ENCODE measurements at places on chromosomes 16 and 17.

GRCh38 chr17:30209930-30210329 lies 25.6 kb downstream of the SLC6A4 start:
- no peak for DNase-seq

- no peak for DNase-seq
Observed at GRCh38 chr16:53309457-53309856, 124.8 kb upstream of the RBL2 start.

DNA sequence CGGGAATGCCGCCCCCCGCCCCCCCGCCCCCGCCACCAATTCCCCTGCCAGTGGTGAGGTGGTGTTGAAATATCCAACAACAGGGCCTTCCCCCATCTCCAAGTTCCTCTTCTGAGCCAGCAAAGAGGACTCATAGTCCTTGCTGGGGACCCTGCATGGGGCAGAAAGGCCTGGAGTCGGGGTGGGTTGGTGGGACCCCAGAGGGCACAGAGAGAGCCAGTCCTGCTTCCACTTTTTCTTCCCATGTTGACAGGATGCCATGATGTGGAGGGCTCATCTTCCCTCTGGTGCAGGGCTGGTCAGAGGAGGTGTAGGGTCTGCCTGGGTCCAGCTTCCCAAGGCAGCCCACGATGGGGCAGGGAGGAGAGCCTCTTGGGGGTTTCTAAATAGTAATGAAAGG lies 49.0 kb upstream of the PIK3R6 start:
- no peak for DNase-seq

DNA sequence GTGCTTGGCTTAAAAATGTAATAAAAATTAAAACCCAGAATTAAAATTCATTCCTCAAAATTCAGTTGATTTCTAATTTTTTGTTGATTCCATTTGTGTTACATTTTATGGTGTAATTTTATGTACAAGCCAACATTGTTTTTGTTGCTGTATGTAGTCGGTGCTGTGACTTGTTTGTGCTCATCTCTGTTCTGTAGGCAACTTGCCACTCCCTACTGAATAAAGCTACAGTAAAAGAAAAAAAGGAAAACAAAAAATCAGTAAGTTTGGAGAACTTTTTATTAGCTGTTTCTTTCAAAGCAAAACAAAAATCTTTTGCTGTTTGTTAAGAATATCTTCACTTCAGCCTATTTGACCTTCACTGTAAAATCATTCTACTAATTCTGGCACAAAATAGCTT lies 44.3 kb downstream of the OMG start:
- DNase-seq: no peak

DNA sequence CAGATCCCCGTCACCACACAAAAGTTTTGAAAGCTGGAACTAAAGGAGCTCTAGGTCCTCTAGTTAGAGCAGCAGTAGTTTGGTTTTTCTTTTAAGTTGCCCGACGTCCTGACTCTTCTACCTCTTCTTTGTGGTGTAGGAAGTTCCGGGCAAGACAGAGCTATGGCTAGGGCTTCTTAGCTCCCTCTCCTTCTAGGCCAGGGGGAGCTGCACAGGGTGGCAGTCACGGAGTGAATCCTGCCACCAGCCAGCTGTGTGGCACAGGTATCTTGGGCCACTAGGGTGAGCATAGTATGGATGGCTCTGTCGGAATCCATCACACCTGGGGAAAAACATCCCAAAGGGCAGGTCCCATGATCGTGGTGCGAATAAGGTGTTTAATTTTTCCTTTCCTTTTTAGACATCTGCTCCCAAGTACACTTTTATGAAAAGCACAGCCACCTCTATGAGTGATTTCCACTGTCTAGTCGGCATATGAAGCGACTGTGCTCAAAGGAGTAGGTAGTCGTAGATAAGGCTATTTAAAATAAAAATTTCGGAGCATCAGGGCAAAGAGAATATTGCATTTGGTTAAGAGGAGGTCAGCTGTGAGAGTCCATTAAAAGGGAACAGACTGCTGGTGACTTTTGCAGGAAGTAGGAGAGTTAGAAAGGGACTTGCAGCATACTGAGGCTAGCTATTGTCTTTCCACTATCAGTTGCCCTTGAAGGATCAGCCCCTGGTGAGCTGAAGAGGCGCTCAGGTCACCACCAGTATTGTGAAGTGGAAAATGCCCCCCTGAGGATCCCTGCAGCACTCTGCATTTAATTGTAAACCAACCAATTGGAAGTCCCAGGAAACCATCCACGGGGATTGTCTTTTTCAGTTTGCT lies 2.1 kb downstream of the PRKCA start:
- no peak for DNase-seq

- no peak for DNase-seq
Observed at GRCh38 chr16:27351989-27352388, 38.2 kb downstream of the IL4R start.

DNA sequence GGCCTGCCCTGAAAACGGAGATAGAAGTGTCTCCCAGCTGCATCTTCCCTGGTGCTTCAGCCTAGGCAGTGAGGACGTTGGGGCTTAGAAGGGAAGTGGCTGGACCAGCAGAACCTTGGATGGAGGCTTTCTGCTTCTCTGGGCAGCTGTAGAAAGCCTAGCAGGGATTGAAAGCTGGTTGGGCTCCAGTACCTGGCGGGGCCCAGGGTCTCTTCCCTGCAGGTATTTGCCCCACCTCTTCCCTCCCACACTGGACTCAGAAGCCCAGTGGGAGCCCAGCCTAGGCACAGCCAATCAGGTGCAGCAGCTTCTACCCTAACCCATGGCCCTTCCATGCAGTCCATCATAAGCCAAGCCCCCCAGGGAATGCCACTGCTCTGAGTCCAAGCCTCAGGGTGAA lies 190.3 kb upstream of the IRX6 start:
- no peak for DNase-seq

DNA sequence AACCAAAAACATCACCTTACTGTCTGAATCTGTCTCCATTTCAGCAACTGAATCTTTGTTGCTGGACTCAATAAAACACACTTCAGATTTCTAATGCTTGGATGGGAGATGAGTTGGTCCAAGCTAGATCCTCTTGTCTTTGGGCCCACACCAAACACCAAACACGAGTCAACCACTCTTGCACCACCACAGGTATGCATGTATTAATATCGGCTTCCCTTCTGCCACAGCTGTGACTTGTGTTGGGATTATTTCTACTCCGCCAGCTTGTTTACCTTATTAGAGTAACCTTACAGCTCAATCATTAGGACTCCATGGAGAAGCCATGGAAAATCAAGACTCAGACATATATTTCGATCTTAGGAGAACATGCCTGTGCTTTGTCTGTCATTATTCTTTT lies 49.9 kb downstream of the XYLT1 start:
- no peak for DNase-seq

DNA sequence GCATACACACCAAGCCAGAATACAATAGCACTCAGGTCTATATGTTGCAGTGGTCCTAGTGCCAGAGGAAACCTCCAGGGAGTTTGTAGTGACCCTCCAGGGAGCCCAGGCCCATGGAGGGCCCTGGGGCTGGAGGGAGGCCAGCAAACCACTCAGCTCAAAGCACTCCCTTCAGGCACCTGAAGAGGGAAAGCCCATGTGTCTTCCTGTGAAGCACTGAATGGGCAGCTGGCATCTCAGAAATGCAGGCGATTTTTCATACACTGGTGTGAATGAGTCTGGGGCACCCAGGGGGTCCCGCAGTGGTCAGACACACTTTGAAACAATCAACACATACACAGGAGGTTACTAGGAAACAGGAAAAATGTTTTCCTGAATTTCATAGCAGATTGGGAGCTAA lies 12.8 kb downstream of the TBC1D26 start:
- DNase-seq: peak; percentile 55

- DNase-seq: no peak
Observed at GRCh38 chr16:4058386-4058785, 57.9 kb downstream of the ADCY9 start.

GRCh38 chr17:4967539-4968485 lies at the start of gene SPAG7:
SPAG7 (minus strand) TSS chr17:4967817; CDS start chr17:4967804, 13 bp downstream.
- peak; percentile 99 for DNase-seq

- no peak for DNase-seq
Observed at GRCh38 chr17:61496174-61496956, 44.1 kb downstream of the TBX4 start.

- DNase-seq: peak; percentile 88
Observed at GRCh38 chr17:40219594-40220338, 662 bp downstream of the WIPF2 start.

GRCh38 chr17:43661699-43662412 lies at the start of gene MEOX1:
MEOX1 (minus strand) TSS chr17:43661922; CDS start chr17:43661534, 388 bp downstream.
- no peak for DNase-seq

DNA sequence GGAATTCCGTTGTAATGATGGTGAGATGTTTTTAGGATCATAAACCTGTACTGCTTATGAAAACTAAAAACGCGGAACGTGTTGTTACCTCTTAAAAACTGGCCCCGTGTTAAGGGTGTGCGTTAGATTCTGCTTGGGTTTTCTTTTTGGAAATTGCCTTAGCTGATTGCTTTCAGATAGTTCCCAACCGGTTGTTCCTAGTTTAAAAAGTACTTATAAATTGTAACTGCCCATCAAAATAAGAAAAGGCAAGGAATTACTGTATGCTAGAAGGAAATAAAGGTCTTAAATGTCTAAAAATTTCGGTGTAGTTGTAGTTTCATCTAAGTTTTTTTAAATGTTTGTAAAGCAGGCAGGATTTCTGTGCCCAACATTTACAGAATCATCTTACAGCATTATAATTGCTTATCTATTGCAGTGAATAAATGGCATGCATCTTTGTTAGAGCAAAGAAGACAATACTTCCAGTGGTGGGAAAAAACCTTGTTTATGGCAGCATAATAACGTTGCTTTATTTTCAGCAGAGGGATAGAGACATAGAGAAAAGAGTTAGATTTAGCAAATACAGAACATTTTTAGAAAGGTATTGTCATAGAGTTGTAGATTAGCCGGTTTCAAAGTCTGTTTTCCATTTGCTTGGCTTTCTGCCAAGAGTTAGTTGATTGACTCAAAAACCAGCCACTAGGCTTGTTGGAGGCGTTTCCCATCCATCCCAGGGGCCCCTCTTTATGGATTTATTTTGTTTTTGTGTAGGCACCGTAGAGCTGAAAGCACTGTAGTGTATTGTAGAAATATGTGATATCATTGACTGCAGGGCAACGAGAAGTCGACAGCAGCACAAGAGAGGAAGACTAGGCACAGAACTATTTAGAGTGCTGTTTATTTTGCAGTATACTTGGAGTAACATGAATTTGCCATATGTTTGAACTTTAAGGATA lies 1.7 kb downstream of the PPM1D start:
- no peak for DNase-seq

GRCh38 chr16:56848029-56848936 lies 16.7 kb upstream of the SLC12A3 start:
- DNase-seq: no peak

GRCh38 chr17:75153780-75154194 lies 525 bp downstream of the JPT1 start:
- no peak for DNase-seq

- no peak for DNase-seq
Observed at GRCh38 chr16:13571036-13571435, 348.9 kb upstream of the ERCC4 start.

- no peak for DNase-seq
Observed at GRCh38 chr17:2805961-2806360, 9.7 kb downstream of the RAP1GAP2 start.

DNA sequence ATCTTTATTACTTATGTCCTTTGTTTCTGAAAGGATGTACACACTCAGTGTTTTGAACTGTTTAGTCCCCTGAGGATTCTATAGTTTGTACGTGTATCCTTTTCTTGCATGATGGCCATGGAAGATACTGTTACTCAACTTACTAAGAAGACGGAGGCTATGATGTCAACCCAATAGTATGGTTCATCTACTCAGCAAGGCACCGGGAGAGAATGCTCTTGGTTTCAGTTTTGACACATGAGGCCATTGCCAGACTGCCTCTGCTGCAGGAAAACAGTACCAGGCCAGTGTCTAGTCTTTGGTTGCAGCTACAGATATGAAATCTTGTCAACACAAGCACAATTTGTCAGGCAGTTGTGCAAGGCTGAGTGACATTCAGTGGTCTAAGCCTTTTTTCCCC lies 134.5 kb downstream of the MRTFB start:
- no peak for DNase-seq

- no peak for DNase-seq
Observed at GRCh38 chr17:29620271-29620670, 2.4 kb downstream of the CORO6 start.

GRCh38 chr17:9115214-9116191 lies 94.2 kb downstream of the NTN1 start:
- no peak for DNase-seq

GRCh38 chr16:82773018-82773417 lies 146.2 kb downstream of the CDH13 start:
- DNase-seq: no peak

DNA sequence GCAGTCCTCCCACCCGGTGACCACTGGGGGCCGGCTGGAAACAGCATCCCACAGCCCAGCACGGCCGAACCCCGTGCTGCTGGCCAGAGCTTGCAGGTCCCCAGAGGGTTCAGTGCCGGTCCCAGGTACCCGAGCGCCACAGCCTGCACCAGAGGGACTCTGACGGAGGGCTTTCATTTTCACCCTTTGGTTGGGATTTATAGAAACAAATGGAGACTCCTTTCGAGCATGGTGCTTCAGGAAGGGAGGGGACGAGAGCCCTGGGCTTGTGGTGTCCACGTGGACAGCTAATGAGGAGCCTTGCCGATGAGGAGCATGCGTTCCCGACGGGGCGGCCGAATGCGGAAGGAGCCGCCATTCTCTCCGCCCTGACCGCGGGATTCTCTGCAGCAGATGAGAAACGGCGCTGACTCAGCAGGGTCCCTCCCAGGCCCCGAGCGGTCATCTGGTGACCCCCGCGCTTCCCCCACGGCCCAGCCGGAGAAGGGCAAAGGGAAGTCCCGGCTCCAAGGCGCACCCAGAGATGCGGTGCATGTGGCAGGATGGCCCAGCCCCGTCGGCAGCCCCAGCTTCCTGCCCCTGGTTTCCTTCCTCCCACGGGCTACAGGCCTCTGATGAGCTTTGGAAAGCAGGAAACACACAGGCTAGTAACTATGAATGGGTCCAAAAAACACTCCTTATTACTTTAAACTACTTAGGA lies 9.8 kb downstream of the SLC38A10 start:
- no peak for DNase-seq

DNA sequence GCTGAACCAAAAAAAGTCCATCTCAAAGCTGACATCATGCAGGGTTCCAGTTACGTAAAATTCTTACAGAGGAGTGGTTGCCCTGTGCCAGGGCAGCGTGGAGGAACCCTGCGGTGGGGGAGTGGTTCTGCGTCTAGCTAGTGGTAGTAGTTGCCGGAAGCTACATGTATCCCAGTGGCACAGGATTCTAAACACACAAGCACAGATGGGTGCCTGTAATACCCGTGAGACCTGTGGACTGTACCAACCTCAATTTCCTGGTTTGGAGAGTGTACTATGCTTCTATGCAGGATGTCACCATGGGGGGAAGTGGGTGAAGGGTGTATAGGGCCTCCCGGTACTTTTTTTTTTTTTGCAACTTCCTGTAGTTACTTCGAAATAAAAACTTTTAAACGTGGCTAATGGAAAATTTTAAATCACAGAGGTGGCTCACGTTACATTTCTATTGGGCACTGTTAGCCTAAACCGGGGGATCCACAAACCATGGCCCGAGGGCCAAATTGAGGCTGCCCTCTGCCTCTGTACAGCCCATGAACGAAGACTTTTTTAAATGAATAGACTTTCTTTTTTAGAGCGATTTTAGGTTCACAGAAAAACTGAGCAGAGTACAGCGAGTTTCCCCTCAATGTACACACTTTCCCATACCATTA lies 38.5 kb downstream of the TBC1D16 start:
- DNase-seq: no peak

Data from vagina (tissue), 2 donors.